ENCODE measurements at places on chromosomes 1 and 21.

GRCh38 chr1:168572633-168573032, 3.8 kb upstream of the XCL1 start:
- no peak for DNase-seq

GRCh38 chr1:221829327-221830015, 87.6 kb upstream of the DUSP10 start:
- DNase-seq: no peak

- DNase-seq: no peak
These were observed 146.6 kb downstream of the ROR1 start for GRCh38 chr1:63920154-63921117.

GRCh38 chr1:86478416-86479156, 9.9 kb downstream of the CLCA1 start:
- peak; percentile 13 for DNase-seq
